ENCODE measurements at places on chromosomes 3 and 15. TPM values are rescaled to one million over a fixed set of nuclear protein-coding genes. Genes with fewer than 3 reads are reported as not detected.

DNA sequence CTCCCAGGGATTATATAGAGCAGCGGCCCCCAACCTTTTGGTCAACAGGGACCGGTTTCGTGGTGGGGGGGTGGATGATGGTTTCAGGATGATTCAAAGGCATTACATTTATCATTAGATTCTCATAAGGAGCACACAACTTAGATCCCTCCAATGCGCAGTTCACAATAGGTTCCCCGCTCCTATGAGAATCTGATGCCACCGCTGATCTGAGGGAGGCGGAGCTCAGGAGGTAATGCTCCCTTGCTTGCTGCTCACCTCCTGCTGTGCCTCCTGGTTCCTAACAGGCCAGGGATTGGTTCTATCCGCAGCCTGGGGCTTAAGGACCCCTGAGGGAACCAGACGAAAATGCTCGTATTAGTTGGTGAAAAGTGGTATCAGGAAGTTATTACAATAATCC is 1.3 kb upstream of the HACD2 start:
- no peaks in the 10 kb centered on the region for H3K27me3 ChIP-seq
- H3K4me1 ChIP-seq, result peaks cover 9% of the 10 kb centered on the region
- DNase-seq, result peak; percentile 75
- H3K36me3 ChIP-seq, result no peaks in the 10 kb centered on the region
- H3K4me3 ChIP-seq, result peak overlapping the region; percentile 92

DNA sequence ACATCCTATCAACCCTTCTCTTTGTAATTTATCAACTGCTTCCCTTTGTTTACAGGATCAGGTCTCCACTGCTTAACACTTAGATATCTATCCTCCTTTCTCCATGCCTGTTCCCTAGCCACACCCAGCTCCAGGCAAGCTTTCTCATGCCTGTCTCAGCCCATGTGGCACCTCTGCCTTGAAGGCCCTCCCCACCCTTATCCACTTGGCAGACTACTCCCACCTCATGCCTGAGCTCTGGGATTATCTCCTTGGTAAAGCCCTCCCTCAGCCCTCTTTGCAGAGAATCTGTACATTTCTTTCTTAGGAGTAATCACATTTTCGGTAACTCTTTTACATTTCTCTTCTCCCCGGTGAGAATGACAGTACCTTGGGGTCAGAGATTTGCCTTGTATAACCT is 96.0 kb downstream of the ATP1B3 start:
- no peaks in the 10 kb centered on the region for H3K36me3 ChIP-seq
- H3K4me3 ChIP-seq, result no peak overlapping the region
- H3K27ac ChIP-seq, result no peak overlapping the region
- no peaks in the 10 kb centered on the region for H3K4me1 ChIP-seq

- H3K27ac ChIP-seq, result peak overlapping the region; percentile 28
- no peaks in the 10 kb centered on the region for H3K4me1 ChIP-seq
- H3K4me3 ChIP-seq, result no peak overlapping the region
- peak; percentile 49 for DNase-seq
- no peaks in the 10 kb centered on the region for H3K36me3 ChIP-seq
- H3K27me3 ChIP-seq, result no peaks in the 10 kb centered on the region
These were observed 104.4 kb downstream of the HERC1 start for GRCh38 chr15:63729115-63729884.

GRCh38 chr15:60390871-60391501 is 6.8 kb downstream of the ANXA2 start:
- no peak overlapping the region for H3K4me3 ChIP-seq
- peak overlapping the region; percentile 95 for H3K27ac ChIP-seq
- peak; percentile 77 for DNase-seq

GRCh38 chr3:153513236-153513635 is 351.2 kb downstream of the RAP2B start:
- H3K4me1 ChIP-seq, result no peaks in the 10 kb centered on the region
- no peak overlapping the region for H3K4me3 ChIP-seq
- DNase-seq, result no peak
- no peak overlapping the region for H3K27ac ChIP-seq

DNA sequence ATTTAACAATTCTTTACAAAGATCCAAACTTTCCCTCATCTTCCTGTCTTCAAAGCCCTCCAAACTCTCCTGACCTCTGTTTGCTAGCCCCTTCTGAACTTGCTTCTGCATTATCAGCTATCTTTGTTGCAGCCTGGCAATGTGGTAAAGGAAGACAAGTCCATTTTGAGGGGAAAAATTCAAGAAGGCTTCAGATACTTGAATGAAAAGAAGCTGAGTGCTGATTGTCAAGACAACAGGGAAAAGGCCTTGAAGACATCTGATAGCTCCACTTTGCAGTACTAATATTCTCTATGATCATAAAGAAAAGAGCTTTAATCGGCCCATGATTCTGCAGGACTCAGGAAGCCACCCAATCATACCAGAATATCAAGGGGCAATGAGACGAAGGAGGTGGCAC is 91.8 kb downstream of the LMLN start:
- DNase-seq, result no peak
- no peak overlapping the region for H3K4me3 ChIP-seq
- H3K4me1 ChIP-seq, result no peaks in the 10 kb centered on the region
- no peaks in the 10 kb centered on the region for H3K27me3 ChIP-seq
- no peaks in the 10 kb centered on the region for H3K36me3 ChIP-seq

The ARHGEF26 gene
- total RNA-seq, result 6.6 TPM

The CCDC54 gene
- not detected for total RNA-seq
